ENCODE measurements at places on chromosomes 16 and 17. TPM values are rescaled to one million over a fixed set of nuclear protein-coding genes. Genes with fewer than 3 reads are reported as not detected.

Gene ESRP2
- 0.12 TPM for total RNA-seq

Gene GAS2L2
- not detected for total RNA-seq

Gene SLFN13
- total RNA-seq = 5.0 TPM

Gene ABCA6
- total RNA-seq = 7.9 TPM

Gene CA4
- not detected for total RNA-seq

Gene WNT9B
- not detected for total RNA-seq

Gene TGFB1I1
- total RNA-seq = 35.5 TPM

Gene TPSD1
- not detected for total RNA-seq

Gene ZNF624
- total RNA-seq = 7.2 TPM

Gene CFAP119
- 3.8 TPM for total RNA-seq

Gene SLC2A4
- total RNA-seq = under 0.01 TPM

Data from uterine smooth muscle cell (primary cell).